Activated T-cell treated with anti-CD3 and anti-CD28 coated beads for 24 hours (primary cell): ENCODE measurements at places on chromosomes 5 and 9.

DNA sequence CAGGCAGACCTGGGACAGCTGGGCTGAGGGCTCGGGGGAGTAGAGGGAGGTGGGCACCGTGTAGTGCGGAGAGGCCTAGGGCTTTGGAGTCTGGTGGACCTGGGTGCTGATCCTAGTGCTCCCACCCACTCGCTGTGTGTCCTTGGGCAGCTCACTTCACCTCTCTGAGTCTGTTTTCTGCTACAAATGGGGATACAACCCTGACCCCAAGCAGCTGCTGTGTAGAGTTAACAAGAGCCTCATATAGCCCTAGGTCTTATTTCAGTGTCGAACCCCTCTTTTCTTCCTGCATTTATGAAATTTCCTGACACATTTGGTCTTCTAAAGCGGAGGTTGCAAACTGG lies 16.4 kb downstream of the ERGIC1 start:
- no peak for DNase-seq

DNA sequence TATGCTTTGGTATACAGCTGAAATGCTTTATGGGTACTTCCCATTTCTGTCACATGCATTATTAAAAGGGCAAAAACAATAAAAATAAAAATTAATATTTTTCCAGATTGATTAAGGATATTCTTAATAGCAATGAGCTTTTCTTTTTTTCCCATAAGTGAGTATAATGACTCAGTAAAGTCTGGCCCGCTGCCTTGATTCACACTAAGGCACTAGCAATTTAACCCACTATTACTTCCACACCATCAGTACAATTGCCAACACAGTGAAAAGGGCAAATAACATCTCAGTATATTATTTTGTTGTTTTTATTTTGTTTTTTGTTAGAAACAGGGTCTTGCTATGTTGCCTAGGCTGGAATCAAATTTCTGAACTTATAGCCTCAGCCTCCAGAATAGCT lies 150.1 kb downstream of the RNF180 start:
- DNase-seq, result no peak

DNA sequence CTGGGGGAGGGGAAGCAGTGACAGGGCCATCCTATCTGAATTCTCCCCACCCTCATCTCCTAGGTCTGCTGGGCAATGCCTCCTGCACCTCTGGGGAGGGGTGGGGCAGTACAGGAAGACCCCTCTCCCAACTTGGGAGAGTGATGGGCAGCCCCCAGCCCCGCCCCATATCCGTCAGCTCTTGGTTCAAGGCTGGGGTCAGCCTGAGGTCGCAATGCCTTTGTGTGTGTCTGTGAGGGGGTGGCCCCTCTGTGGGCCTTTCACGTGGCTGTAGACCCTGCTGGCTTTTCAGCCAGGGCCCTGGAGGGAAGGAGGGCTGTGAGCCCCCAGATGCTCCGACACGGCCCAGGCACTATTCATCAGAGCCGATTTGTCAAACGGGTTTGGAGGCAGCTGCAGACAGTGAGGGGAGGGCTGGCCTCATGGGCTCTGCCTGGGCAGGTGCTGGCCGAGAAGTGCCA lies 49.5 kb upstream of the RNU6ATAC start:
- no peak for DNase-seq

- DNase-seq, result no peak
Observed at GRCh38 chr9:96607971-96608370, 11.7 kb downstream of the CDC14B start.

DNA sequence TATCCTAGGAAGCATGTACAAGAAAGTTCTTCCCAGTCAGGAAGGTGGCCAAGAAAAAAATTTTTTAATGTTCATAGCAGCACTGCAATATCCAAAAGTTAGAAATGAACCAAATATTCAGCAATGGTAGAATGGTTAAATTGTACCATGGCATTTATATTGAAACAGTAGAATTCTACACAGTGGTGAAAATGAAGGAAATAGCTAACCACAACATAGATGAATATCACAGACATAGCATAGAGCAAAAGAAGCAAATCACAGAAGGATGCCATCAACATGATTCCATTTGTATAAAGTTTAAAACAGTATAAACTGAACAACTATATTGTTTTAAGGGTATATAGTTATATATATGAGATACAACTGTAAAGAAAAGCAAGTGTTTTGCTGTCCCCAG lies 10.7 kb upstream of the ANKDD1B start:
- no peak for DNase-seq

DNA sequence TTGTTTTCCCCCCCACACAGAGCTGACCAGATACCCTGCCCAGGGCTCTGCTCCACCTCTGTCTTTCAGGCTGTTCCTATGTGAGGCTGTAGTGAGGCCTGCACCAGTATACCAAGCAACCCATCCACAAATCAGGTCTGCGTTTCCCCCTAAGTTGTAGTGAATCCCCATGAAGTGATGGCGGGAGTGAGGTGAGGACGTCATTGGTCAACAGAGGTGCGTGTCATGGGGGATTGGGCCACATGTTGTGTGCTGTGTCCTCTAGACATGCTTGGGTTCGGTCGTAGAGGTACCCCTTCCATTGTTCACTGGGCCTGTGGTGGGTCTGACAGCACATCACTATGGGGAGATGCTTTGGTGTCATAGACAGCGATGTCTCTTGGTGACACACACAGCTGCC lies 184.6 kb downstream of the CACNA1B start:
- no peak for DNase-seq

- DNase-seq, result no peak
Observed at GRCh38 chr5:148839960-148840359, 13.5 kb downstream of the ADRB2 start.

DNA sequence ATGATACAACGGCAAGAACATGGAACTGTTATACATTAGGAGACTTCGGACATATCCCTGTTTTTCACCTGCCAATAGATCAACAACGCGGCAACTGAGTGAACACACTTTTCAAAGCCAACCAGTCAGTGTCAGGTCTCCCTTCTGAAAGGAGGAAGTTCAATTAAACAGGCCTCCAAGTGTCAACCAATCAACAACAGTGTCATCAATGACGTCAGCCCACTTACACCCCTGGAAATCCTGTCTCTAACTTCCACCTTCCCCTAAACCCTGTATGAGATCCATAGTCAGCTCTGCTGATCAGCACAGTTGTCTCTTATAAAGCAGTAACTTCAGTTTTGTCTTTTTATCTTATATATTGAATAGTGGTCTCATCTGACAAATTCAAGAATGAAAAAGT lies 36.6 kb downstream of the DMRT3 start:
- DNase-seq, result no peak

GRCh38 chr9:2012347-2012746 lies 2.8 kb upstream of the SMARCA2 start:
- no peak for DNase-seq

DNA sequence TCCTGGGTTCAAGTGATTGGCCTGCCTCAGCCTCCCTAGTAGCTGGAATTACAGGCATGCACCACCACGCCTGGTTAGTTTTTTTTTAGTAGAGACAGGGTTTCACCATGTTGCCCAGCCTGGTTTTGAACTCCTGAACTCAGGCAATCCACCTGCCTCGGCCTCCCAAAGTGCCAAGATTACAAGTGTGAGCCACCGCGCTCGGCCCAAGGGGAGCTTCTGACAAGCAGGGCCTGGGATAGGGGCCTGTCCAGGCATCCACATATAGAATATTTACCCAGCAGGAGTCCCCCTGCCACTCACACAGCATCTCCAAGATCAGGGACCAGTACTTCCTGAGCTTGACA lies 10.1 kb downstream of the IRF1 start:
- DNase-seq, result no peak

- DNase-seq, result no peak
Observed at GRCh38 chr5:128341056-128341455, 197.0 kb downstream of the FBN2 start.

GRCh38 chr5:41738710-41739354 lies 131.4 kb downstream of the OXCT1 start:
- no peak for DNase-seq

- DNase-seq, result no peak
Observed at GRCh38 chr9:114950761-114951160, 20.4 kb upstream of the TNFSF8 start.

DNA sequence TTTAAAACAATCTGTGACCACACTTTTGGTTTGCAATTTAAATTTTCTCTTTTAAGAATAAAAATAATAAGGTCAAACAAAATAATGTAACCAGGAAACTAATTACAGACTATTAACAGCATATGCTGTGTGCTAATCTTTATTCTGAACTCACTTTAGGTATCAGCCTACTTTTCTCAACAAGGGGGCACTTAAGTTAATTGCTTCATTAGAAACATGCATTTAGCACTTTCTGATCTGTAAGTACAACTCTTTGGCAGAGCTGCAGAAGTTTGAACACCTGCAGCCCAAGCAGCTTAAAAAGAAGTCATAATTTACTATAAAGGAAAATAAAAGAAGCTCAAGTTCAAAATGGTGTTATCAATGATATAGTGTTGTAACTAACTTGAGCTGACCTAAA lies 21.7 kb downstream of the XRCC4 start:
- DNase-seq, result no peak

GRCh38 chr9:19161257-19162025 lies 34.1 kb upstream of the PLIN2 start:
- DNase-seq, result peak; percentile 28

GRCh38 chr5:153352685-153353219 lies 137.7 kb upstream of the GRIA1 start:
- DNase-seq, result peak; percentile 4

GRCh38 chr5:31329715-31330114 lies 136.2 kb downstream of the CDH6 start:
- DNase-seq, result no peak

DNA sequence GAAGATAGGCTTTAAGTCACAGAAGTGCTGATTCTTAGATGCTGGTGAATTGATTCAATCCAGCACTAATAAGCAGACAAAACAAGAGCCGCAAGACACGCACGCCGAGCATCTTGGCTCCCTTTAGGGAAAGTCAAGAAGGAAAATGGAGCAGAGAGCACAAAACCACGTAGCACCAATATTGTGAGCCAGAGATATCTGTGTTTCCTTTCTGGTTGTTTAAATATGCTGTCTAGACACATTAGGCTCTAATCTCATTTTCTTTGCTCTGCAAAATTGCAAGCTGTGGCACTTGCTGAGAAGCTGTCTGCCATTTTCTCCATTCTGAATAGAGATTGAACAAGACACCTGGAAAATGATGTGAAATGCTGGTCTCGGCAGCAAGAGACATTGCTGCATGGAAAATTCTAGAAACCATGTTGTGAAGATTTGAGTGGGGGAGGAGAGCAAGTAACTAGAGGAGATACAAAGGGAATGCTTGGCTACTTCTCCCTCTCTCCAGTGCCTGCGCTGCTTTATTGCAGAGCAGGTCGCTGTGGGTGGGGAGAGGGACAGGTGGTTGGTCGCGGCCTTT lies 336.3 kb downstream of the MED10 start:
- DNase-seq, result no peak

- no peak for DNase-seq
Observed at GRCh38 chr5:177015156-177015555, 7.3 kb upstream of the ZNF346 start.

DNA sequence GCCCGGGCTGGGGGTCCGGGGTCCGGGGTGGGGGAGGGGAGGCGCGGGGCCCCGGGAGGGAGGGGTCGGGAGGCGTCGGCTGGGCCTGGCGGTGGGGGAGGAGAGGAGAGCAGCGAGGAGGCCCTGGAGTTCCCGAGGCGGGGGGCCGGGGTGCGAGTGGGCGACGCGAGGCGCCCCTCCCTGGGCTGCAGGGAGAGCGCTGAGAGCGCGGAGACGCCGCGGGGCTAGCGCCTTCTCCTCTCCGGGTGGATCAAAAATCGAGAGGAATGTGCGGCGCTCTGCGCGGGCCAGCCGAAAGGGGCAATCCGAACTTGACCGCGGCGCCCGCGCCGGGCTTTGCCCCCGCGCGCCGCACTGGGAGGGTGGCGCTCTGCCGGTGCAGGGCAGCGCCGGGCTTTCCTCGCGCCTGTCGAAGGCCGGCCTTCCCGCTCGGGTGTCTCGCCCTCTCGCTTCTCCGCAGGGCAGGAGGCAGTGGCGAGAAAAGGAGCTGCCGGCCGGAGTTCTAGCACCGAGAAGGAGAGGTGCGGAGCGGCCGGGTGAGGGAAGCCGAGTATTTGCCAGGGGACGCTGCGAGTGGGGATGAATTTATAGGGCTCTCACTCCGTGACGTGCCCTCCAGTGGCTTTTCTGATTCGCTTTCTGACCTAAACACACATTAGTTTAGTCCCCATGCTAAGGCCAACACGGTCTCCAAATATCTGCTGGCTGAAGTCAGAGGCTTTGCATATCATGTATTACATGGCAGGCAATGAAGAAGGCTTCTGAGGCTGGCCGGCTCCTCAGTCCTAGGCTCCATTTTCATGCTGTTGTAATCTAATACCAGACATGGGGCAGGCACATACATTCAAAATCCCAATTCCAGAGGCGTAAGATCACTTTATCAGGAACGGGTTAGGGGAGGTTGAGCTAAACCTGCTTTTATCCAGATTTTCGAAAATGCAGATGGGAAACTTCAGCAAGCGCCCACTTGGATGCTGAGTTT lies 503 bp upstream of the GDNF start:
- DNase-seq, result no peak
